Heart right ventricle (tissue), 16 donors: ENCODE measurements at places on chromosomes 12 and 14. TPM values are rescaled to one million over a fixed set of nuclear protein-coding genes. Genes with fewer than 3 reads are reported as not detected.

The ZNF891 gene
- 0.73 TPM for total RNA-seq

The GPD1 gene
- 16.3 TPM for total RNA-seq

The COX14 gene
- total RNA-seq = 159 TPM

The FOXM1 gene
- 1.4 TPM for total RNA-seq

The KRT74 gene
- not detected for total RNA-seq

The RBM23 gene
- 38.8 TPM for total RNA-seq

The NRL gene
- 2.5 TPM for total RNA-seq

The ACSS3 gene
- total RNA-seq = 25.8 TPM

- no peak overlapping the region for H3K4me3 ChIP-seq
- DNase-seq = no peak
- peaks cover 21% of the 10 kb centered on the region for H3K4me1 ChIP-seq
- no peaks in the 10 kb centered on the region for H3K36me3 ChIP-seq
- no peak overlapping the region for H3K27ac ChIP-seq
These were observed 39.4 kb downstream of the ATP2B1 start for GRCh38 chr12:89669197-89669596.

GRCh38 chr12:115606040-115606439, 671.5 kb downstream of the MED13L start:
- no peak for DNase-seq
- H3K4me3 ChIP-seq = no peak overlapping the region
- no peaks in the 10 kb centered on the region for H3K36me3 ChIP-seq
- H3K4me1 ChIP-seq = no peaks in the 10 kb centered on the region

DNA sequence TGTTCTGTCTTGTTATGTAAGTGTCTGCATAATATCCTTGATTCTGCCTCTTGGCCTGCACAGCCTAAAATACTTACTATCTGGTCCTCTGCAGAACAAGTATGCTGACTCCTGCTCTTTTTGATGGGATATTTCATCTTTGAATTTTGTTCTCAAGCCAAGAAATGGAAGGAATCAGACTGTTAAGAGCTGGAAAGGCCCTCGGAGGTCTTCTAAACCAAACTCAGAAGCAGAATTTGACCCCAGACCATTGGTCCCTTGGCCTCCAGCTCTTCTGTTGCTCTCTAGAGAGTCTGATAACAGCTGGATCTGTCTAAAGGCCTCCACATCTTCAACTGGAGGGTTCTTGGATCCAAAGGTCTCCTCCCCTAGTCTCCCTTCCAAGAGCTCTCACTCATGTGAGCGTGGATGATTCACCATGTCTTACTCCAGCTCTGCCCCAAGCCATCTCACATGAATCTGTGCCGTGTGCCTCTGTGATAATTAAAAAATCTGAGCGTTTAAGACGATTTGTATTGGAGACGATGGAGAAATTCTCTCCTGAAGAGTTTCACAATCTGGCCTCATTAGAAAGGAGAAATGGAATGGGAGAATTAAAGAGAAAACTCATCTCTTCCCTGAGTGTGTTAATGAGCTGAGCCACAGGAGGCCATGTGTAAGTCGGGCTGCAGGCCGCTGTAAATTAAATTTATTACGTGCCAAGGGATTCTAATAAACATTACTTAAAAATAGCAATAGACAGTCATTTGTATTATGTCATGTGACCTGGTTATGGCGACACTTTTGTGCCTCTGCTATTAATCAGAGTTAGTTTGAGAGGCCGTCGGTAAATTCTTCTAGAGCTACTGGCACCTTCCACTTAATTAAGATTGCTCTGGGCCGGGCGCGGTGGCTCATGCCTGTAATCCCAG, 15.4 kb upstream of the PRIMA1 start:
- DNase-seq = no peak
- no peak overlapping the region for H3K27ac ChIP-seq
- no peak overlapping the region for H3K4me3 ChIP-seq
- H3K36me3 ChIP-seq = no peaks in the 10 kb centered on the region
- H3K27me3 ChIP-seq = no peaks in the 10 kb centered on the region
- no peaks in the 10 kb centered on the region for H3K4me1 ChIP-seq

GRCh38 chr12:94289461-94290312, 141.3 kb downstream of the PLXNC1 start:
- no peak for DNase-seq
- peak overlapping the region; percentile 12 for H3K27ac ChIP-seq
- no peaks in the 10 kb centered on the region for H3K36me3 ChIP-seq
- H3K27me3 ChIP-seq = no peaks in the 10 kb centered on the region

DNA sequence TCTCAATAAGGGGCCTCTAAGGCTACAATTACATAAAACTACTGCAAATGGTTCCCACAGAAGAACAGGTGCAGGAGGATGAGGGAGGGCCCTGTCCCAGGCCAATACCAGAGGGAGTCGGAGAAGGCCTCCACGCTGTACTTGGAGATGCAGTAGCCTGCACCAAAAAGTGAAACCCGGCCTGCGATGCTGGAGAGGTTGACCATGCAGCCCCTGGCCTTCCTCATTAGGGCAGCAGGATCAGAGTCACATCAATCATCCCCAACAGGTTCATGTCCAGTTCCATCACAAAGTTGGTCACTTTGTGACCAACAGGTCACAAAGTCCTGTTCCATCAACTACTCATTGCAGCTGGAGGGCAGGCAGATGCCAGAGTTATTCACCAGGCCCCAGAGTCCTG, 23.0 kb downstream of the ZBTB39 start:
- H3K4me1 ChIP-seq = peaks cover 13% of the 10 kb centered on the region
- no peak overlapping the region for H3K27ac ChIP-seq
- no peak for DNase-seq

DNA sequence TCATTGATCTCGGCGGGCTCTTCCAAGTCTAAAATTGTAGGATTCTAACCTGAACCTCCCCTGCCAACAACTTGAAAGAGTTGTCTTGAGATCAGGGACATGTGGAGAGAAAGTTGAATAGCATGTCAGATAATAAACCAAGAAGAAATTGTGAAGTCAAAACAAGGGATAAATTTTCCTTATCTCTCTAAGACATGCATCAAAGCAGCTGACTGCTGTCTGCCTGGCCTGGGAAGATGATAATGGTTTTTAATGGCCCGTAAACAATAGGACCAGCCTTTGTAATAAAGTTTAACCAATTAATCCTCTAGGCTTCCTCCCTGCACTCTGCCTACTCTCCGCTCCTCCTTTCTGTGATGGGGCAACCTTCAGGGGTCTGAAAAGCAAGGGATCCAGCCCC, 67.9 kb downstream of the DPF3 start:
- no peaks in the 10 kb centered on the region for H3K27me3 ChIP-seq
- H3K36me3 ChIP-seq = no peaks in the 10 kb centered on the region
- H3K4me3 ChIP-seq = no peak overlapping the region

GRCh38 chr14:56811593-56812363, 1.5 kb upstream of the OTX2 start:
- H3K4me3 ChIP-seq = no peak overlapping the region
- DNase-seq = no peak
- peaks cover 17% of the 10 kb centered on the region for H3K4me1 ChIP-seq
- no peaks in the 10 kb centered on the region for H3K36me3 ChIP-seq

DNA sequence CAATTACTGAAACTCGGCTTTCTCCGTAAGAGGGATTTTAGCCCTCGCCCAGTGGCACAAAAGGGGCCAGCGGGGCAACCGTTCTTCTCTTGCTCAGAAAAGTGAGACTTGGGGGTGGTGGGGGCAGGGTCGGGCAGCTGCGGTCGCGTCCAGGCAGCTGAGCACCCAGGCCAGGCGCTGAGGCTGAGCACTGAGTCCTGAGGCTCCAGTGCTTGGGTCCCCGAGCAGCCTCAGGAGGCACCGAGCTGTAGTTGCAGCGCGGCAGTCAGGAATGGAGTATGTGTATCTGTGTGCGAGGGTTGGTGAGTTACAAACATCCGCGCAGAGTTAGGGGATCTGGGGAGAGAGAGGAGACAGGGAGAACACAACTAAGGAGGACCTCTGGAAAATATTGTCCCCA, 4.1 kb upstream of the HOXC6 start:
- H3K27me3 ChIP-seq = peaks cover 25% of the 10 kb centered on the region
- no peak for DNase-seq
- H3K27ac ChIP-seq = no peak overlapping the region
- no peaks in the 10 kb centered on the region for H3K36me3 ChIP-seq
- H3K4me1 ChIP-seq = peaks cover 11% of the 10 kb centered on the region
- H3K4me3 ChIP-seq = no peak overlapping the region

GRCh38 chr14:101956179-101956885, 8.0 kb upstream of the DYNC1H1 start:
- no peaks in the 10 kb centered on the region for H3K36me3 ChIP-seq
- peaks cover 2% of the 10 kb centered on the region for H3K4me1 ChIP-seq
- H3K27ac ChIP-seq = no peak overlapping the region
- DNase-seq = no peak
- no peak overlapping the region for H3K4me3 ChIP-seq

GRCh38 chr14:51439896-51440295, 199.8 kb downstream of the TMX1 start:
- H3K27ac ChIP-seq = no peak overlapping the region
- no peaks in the 10 kb centered on the region for H3K27me3 ChIP-seq
- no peak for DNase-seq
- H3K36me3 ChIP-seq = no peaks in the 10 kb centered on the region
- H3K4me1 ChIP-seq = peaks cover 7% of the 10 kb centered on the region

DNA sequence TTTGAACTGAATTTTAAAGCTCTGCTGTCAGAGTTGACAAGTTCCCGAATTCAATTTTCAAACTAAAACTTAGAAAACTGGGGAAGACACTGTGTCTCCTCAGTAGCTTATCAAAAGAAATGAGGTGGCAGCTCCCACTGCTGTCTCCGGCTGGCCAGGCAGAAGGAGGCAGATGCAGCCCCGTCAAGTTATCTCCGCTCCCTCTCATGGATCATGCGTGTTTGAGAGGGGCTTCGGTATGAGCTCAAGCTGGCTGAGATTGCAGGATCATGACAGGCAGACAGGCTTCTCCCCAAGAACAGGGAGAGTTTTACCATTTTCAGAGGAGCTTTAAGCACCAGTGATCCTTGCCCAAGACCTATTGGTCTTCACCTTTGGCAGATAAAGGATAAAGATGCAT, 88.8 kb downstream of the NEDD1 start:
- DNase-seq = no peak
- no peaks in the 10 kb centered on the region for H3K36me3 ChIP-seq
- no peak overlapping the region for H3K27ac ChIP-seq
- H3K4me3 ChIP-seq = no peak overlapping the region
- peaks cover 25% of the 10 kb centered on the region for H3K27me3 ChIP-seq
- H3K4me1 ChIP-seq = no peaks in the 10 kb centered on the region

DNA sequence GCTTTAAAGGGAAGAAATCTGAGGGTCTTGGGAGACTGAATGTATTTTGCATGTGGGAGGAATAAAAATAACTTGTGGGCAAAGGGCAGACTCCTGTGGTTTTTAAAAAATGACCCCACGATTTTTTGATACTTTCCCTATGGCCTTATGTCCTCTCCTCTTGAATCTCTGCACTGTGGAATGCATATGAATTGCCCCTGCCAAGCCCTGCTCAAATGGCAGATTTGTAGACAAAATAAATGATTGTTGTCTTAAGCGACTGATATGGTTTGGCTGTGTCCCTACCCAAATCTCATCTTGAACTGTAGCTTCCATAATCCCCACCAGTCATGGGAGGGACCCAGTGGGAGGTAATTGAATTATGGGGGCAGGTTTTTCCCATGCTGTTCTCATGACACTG, 223.8 kb downstream of the DACT1 start:
- no peak for DNase-seq
- H3K27me3 ChIP-seq = no peaks in the 10 kb centered on the region
- H3K36me3 ChIP-seq = no peaks in the 10 kb centered on the region
- no peak overlapping the region for H3K4me3 ChIP-seq
- H3K4me1 ChIP-seq = no peaks in the 10 kb centered on the region

- no peak overlapping the region for H3K27ac ChIP-seq
- no peaks in the 10 kb centered on the region for H3K36me3 ChIP-seq
- no peak for DNase-seq
- no peaks in the 10 kb centered on the region for H3K27me3 ChIP-seq
- H3K4me3 ChIP-seq = no peak overlapping the region
- no peaks in the 10 kb centered on the region for H3K4me1 ChIP-seq
These were observed 16.4 kb upstream of the SAMD4A start for GRCh38 chr14:54550514-54550913.

GRCh38 chr12:104381731-104382480, 74.8 kb upstream of the CHST11 start:
- H3K27me3 ChIP-seq = no peaks in the 10 kb centered on the region
- H3K36me3 ChIP-seq = no peaks in the 10 kb centered on the region
- H3K4me1 ChIP-seq = no peaks in the 10 kb centered on the region

DNA sequence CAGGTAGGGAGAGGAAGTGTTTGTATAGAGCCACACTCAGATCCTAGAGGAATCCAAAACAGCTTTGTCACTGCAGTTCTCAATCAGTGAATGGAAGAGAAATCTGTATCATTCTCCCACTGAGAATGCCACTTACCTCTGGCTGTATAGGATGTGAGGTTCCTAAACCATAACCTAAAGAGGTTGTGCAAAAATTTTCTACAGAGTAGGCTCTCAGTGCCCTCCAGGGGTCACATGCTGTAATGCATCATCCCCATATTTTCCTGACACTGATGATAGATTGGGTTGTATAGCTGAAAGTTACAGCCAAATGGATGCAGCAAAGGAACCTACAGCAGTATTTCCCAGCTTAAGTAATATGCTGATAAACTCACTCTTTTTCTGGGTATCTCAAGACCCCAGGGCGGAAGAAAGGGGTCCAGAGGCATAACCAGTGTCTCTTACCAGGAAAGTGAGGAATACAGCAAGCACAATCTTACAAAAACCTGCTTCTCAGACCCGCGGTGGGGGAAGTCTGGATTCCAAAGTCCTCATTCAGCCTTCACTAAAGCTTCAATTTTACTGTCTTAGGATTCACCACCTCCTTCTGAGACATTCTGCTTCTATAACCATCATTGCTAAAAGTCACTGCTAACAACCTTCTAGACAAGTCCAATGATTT, 3.8 kb downstream of the BCDIN3D start:
- no peak overlapping the region for H3K4me3 ChIP-seq
- DNase-seq = no peak
- no peaks in the 10 kb centered on the region for H3K27me3 ChIP-seq
- H3K4me1 ChIP-seq = peaks cover 24% of the 10 kb centered on the region

GRCh38 chr12:105554223-105554678, 223.8 kb downstream of the C12orf75 start:
- no peaks in the 10 kb centered on the region for H3K27me3 ChIP-seq
- no peak overlapping the region for H3K27ac ChIP-seq
- no peaks in the 10 kb centered on the region for H3K36me3 ChIP-seq
- no peak for DNase-seq
- peaks cover 30% of the 10 kb centered on the region for H3K4me1 ChIP-seq

GRCh38 chr12:65051218-65051617, 69.9 kb downstream of the WIF1 start:
- H3K4me1 ChIP-seq = no peaks in the 10 kb centered on the region
- H3K27me3 ChIP-seq = no peaks in the 10 kb centered on the region
- no peak overlapping the region for H3K27ac ChIP-seq
- DNase-seq = no peak

DNA sequence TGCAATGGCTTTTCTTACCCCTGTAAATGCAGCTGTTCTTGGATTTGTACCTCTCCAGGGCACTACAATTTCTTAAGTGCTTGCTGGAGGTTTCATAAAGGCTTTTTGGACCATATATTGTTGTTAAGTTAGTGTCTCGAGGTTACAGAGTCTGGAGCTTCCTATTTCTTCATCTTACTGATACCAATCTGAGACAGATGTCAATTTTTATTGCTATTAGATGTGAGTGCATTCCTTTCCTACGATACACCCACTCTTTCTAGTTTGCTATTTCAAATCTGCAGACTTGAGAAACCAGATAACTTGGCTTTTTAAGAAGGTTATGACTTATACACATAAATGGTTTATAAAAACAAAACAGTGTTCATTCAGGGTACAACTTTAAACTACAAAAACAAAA, 2.1 kb downstream of the NOXRED1 start:
- H3K4me1 ChIP-seq = no peaks in the 10 kb centered on the region
- H3K27ac ChIP-seq = no peak overlapping the region
- no peak for DNase-seq
- no peak overlapping the region for H3K4me3 ChIP-seq
- peaks cover 50% of the 10 kb centered on the region for H3K36me3 ChIP-seq
